Stimulated activated CD4-positive, alpha-beta T cell treated with anti-CD3 and anti-CD28 coated beads, Interleukin-12 subunit alpha, Interleukin-12 subunit beta, amount 100 ng/mL, for 24 hours (primary cell): ENCODE measurements at places on chromosomes 7 and 10.

- DNase-seq = no peak
Measured at GRCh38 chr7:47293884-47294555, 287.9 kb downstream of the TNS3 start.

GRCh38 chr7:5478568-5479430 lies 55.2 kb upstream of the TNRC18 start:
- DNase-seq = no peak

GRCh38 chr7:83020161-83020560 lies 142.5 kb downstream of the PCLO start:
- no peak for DNase-seq

GRCh38 chr7:158140538-158141220 lies 446.9 kb downstream of the PTPRN2 start:
- no peak for DNase-seq

DNA sequence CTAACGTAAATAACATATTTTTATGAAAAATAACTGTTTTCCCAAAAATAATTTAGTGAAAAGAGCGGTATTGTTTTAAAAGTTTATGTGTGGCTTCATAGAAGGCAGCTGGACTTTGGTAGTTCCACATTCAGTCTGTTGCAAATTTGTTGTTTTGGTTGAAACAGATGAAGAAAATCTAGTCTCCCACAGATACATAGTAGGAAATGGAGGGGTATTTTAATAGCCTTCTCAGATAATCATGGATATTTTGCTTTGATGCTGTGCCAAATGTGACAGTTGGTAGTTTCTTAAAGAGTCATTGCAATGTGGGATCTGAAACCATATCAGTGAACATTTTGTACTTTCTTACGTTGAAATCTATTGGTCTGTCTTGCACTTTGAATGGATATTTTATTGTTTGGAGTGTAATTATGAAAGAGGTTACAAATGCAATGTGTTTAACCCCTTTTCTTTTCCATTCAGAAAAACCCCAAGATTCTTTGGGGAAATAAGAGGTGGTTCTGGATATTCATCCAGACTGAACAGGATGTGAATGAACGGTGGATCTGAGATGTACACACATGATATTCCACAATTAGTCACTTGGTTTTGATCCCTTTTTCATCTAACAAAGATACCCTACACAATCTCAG lies 10.4 kb downstream of the ZNF365 start:
- no peak for DNase-seq

GRCh38 chr7:2904202-2904601 lies 60.1 kb upstream of the GNA12 start:
- no peak for DNase-seq

GRCh38 chr10:26805567-26806245 lies 55.1 kb downstream of the ABI1 start:
- no peak for DNase-seq

- no peak for DNase-seq
Measured at GRCh38 chr7:37546677-37547076, 98.0 kb upstream of the ELMO1 start.

DNA sequence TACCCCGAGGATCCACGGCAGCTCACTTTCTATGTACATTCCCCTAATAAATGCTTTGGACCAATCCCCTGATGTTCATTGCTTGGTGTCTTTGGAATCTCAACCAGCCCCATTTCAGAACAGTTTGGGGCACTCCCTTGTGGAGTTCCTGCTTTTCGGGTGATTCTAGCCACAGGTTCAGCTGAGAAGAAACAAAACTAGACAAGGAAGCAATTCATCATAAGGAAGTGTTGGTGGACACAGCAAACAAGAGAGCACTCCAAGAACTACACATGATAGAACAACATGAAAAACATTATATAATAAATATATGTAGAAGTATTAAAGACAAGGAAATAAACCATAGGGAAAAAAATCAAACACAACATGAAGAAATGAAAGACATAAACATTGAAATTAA lies 6.0 kb upstream of the CCDC136 start:
- no peak for DNase-seq

DNA sequence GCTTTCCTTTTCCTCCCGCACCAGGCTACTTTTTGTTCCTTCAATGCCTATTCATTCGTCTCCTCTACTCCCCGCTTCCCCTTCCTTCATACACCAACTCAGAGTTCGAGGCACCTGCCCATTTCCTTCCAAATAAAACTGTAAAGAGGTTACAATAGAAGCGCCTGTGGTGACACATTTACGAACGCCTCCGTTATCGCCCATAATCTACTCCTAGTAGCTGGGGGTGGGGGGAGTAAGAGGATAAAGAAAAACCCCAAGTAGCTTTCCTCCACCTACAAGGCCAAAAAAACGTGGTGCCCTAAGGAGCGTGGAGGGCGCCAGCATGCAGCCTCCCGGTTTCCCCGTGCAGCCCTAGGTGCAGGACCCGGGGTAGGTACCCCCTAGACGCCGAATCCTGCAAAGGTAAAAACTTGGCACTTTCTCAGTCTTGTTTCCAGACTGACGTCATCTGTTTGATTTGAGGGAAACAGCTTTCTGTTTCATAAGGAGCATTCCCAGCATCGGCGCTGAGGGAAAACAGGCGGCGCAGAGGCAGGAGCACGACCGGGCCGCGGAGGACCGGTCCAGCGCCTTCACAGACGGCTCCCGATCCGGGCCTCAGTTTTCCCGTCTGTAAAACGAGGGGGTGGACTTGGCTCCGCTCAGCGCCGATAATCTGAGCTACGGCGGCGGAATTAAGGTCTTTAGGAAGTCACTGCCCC lies 922 bp downstream of the PPA1 start:
- no peak for DNase-seq

- DNase-seq = no peak
Measured at GRCh38 chr10:94172332-94172731, 178.6 kb downstream of the PLCE1 start.

- no peak for DNase-seq
Measured at GRCh38 chr7:78020136-78020873, 221.7 kb downstream of the PHTF2 start.

DNA sequence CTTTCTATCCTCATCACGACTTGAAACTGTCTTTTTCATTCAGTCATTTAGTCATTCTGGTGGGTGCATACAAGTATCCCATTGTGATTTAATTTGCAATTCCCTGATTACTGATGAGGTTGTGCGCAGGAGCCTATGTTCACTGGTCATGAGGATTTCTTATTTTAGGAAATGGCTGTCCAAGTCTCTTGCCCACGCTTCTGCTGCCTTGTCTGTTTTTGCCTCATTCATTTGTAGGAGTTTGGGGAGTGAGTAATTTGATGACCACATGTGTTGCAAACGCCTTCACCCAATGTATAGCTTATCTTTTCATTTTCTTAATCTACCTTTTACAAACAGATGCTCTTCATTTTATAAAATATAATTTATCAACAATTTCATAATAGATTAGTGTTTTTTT lies 127.3 kb downstream of the ARHGAP22 start:
- DNase-seq = no peak

- no peak for DNase-seq
Measured at GRCh38 chr7:40733578-40733977, 598.8 kb downstream of the SUGCT start.

DNA sequence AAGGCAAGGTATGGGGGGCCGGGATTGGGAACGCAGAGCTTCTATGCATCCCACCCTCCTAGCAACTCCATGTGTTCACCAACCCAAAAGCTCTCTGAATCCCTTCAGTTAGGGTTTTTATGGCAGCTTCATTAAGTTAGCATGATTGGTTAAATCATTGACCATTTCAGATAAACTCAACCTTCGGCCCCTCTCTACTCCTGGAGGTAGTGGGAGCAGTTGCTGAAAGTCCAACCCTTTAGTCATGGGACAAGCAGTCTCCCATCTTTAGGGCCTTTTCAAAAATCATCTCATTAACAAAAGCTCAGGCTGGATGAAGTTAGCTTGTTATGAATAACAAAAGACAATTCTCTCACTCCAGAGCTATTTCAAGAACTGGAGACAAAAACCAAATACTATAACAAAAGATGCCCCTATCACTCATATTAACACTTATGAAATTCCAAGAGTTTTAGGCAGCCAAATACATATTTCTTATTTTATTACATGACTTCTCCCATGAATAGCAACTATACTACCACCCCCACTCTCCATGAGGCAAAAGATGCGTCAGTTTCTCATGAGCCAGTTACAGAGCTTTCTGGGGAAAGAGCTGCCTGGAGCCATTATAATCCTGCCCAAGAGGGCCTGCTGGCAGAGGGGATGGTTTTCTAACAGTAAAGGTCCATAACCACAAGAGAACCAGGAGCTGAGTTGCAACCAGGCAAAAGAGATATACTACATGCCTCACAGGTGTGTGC lies 44.6 kb downstream of the SLC16A12 start:
- DNase-seq = no peak

GRCh38 chr10:33272635-33273034 lies 61.8 kb downstream of the NRP1 start:
- no peak for DNase-seq

DNA sequence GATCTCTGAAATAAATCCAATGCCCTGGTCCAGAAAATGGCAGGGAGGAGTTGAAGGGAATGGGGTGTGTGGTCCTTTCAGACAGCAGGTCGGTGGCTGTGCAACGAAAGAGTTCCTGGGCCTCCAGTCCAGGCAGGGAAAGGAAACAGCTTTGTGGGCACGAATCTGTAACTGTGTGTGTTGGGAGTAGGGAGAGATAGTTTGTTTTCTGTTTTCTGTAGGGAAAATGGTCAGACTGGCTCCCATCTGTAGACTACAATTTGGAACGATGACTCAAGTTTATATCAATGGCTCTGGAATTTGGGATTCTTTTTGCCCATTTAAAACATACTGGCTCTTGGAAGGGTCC lies 2.6 kb upstream of the HOXA9 start:
- no peak for DNase-seq

DNA sequence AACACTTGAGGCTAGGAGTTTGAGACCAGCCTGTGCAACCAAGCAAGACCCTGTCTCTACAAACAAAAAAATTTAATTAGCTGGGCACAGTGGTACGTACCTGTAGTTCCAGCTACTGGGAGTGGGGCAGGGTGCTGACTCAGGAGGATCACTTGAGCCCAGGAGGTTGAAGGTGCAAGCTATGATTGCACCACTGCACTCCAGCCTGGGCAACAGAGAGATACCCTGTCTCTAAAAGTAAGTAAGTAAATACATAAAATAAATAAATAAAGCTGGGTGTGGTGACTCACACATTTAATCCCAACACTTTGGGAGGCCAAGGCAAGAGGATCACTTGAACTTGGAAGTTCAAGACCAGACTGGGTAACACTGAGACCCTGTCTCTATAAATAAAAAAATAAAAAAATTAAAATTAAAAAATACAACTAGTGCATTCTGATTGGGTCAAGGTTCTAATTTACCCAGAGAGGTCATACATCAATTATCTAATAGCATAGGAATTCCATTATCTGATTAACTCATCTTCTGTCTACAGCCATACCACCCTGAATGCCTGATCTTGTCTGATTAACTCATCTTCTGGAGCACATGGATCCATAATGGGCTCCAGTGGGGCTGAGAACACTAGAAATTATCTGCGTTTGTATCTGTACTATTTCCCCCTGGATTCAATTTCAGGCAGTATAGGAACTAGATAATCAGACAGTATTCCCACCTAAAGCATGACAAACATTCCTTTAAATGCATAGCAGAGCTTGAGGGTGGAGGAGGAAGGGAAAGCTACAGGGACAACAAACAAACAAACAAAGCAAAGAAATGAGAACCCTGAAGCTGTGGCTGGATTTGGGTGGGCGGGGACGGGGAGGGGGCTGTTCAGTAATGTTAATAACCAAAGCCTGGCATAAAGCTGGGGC lies 21.0 kb upstream of the HILPDA start:
- no peak for DNase-seq
